C1 segment of cervical spinal cord (tissue), 14 donors: ENCODE measurements at places on chromosomes 7 and 10.

GRCh38 chr10:71093531-71093930, 118.8 kb upstream of the UNC5B start:
- DNase-seq: no peak

DNA sequence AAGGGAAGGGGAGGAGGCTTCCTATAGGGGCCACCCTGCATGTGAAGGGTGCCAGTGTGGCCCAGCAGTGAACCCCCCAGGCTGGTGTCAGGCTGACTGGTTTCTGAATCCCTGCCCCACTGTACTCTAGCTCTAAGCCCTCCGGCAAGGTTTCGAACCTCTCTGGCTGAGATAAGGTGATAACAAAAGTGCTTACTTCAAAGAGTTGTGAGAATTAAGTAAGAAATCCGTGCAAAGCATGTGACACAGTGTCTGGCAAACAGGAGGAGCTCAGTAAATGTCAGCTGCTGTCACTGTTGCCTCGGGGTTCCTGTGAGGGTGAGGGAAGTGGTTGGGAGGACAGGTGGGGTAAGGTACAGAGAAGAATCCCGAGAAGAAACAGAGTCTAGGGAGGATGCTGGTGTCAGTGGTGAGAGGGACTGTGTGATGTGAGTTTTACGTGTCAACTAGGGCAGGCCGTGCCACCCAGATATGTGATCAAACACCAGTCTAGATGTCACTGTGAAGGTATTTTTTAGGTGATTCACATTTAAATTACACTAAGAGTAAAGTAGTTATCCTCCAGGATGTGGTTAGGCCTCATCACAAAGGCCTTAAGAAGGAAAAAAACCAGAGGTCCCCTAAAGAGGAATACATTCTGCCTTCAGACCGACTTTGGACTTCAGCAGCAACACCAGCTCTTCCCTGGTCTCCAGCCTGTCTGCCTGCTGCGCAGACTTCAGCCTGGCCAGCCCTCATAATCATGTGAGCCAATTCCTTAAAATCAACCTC, 64.4 kb downstream of the BPGM start:
- no peak for DNase-seq

DNA sequence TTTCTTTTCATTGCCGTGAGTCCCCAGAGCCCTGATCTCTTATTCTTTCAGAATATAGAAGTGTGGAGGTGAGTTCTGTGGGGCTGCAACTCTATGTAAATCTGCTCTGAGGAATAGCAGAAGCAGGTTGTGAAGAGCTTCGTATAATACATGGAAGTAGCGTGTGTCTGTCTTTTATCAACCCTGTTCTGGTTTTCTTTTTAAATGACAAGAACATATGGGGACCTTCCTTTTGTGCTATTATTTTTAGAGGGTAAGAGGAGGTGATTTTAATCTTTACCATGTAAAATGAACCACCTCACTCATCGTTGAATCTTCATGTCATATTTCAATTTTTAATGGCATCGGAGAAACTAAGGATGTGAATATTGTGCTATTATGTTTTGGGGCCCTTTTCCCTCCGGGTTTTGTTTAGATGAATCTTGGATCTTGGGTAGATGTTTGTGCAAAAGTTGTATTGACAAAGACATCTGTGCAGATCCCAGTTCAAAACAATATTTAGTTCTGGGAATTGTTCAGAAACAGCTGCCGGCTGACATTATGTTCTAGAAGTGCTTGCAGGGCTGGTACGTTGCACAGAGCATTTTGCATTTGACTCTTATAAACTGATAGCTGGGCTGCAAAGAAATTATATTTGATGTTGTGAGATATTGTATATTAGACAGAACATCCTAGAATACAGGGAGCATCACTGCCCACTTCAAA, 46.7 kb downstream of the PLXDC2 start:
- no peak for DNase-seq

DNA sequence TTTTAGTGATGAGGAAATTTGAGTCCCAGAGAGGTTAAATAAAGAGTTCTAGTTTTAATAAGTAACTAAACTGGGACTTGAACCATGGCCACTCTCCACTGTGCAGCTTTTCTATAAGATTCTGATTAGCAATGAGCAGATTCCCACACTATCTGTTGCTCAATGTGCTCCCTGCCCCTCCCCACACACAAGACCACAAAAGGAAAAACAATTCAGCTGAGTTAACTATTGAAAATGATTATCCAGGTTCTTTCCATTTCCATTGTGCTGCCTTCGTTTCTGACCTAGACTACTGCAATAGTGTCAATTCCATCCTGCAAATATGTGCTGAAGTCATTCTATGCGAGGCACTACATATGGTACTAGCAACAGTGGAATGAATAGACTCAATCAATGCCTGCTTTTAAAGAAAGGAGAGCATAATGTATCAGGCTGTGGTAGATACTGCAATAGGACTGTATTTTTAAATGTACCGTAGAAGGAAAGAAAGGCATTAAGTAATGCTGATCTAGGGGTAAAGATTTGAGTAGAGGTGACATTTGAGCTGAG, 97.0 kb downstream of the SEMA3C start:
- no peak for DNase-seq

DNA sequence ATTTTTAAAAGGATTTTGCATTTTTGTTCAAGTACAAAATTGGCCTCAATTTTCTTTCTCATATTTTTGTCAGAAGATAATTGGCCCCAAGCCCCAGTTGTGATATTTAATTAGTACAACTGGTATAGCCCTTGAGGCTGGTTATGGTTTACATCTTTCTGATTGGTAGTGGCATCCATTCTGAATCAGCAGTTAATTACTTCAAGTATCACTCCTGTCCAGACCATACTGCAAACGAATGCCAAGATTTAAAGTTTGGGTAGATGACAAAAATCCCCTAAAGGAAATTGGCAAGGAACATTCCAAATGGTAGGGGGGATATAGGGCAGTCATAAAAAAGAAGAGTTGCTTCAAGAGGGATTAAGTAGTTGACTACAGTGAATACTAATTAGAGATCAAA, 23.1 kb downstream of the MYPN start:
- DNase-seq: no peak

DNA sequence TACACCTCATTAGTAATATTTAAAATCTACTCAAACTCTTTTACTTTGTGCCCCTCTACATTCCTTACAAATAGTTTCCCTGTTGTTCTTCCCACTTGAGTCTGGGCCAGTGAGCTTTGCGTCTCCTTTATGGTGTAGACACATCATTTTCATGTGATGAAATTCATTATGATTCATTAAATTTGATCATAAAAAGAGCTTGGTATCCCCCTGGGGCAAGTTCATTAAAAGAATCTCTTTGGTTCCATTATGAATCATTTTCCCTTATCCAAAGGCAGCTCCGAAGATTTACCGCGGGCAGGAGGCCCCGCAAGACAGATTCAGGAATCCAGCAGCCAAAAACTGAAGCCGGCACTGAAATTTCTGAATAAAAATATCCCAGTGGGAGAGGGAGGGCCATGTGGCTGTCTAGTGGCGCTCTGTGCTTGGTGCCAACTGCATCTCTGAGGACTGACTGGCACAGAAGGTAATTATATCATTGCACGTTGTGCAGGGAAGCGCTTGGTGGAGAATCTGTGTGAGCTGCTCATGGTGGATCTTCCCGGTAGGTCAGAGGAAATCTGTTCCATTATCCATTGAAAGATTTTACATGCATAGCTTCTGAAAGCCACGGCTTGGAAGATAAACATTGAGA, 151.4 kb upstream of the PITRM1 start:
- no peak for DNase-seq

DNA sequence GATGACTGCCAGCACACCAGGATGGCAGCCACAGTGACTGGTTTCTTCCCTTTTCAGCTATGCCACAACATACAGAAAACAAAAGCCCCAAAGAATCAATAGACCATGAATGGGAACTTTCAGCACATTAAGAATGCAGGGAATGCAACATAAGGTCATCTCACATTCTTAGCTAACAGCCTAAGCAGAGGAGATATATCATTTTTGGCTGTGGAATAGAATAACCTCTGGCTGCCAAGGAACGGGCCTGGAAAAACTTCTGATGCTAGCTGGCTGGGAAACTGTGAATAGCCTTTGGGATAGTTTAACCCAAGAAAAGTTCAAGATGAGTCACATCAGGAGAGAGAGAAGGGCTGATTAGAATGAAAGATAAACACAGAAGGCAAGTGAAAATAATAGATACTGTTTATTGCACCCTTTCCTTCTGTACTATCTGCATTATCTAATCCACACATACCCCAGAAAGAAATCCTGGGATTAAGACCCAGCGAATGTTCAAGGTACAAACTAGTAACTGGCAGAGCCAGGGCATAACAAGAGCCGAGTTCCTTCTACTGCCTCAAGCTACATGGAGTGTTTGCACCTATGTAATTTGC, 169.2 kb downstream of the SEMA3A start:
- no peak for DNase-seq

- DNase-seq: no peak
Observed at GRCh38 chr10:60399328-60399727, 9.7 kb upstream of the ANK3 start.

DNA sequence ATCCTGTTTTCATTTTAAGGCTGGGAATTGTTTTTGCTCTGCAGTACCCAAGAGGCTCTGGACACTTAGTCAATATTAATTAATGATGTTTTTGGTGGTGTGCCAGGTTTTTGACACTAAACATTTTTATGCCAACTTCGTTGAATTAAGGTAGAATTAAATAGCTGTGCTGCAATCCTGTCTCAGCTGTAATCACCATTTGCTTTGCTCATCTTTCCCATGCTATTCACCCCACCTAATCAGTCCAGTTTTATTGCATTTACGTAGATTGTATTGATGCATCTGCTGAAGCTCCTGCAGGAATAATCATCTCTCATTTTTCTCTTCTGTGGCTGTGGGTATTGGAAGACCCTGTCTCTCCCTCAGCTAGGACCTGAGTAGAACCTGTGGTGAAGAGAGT, 52.6 kb upstream of the TRUB1 start:
- DNase-seq: no peak

- no peak for DNase-seq
Observed at GRCh38 chr10:132507956-132508490, 29.6 kb upstream of the INPP5A start.

DNA sequence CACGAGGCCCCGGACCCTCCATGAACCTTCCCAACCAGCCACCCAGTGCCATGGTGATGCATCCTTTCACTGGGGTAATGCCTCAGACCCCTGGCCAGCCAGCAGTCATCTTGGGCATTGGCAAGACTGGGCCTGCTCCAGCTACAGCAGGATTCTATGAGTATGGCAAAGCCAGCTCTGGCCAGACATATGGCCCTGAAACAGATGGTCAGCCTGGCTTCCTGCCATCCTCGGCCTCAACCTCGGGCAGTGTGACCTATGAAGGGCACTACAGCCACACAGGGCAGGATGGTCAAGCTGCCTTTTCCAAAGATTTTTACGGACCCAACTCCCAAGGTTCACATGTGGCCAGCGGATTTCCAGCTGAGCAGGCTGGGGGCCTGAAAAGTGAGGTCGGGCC, 90.6 kb upstream of the PDCD4 start:
- no peak for DNase-seq

GRCh38 chr7:39709768-39710311, 86.5 kb downstream of the RALA start:
- no peak for DNase-seq

DNA sequence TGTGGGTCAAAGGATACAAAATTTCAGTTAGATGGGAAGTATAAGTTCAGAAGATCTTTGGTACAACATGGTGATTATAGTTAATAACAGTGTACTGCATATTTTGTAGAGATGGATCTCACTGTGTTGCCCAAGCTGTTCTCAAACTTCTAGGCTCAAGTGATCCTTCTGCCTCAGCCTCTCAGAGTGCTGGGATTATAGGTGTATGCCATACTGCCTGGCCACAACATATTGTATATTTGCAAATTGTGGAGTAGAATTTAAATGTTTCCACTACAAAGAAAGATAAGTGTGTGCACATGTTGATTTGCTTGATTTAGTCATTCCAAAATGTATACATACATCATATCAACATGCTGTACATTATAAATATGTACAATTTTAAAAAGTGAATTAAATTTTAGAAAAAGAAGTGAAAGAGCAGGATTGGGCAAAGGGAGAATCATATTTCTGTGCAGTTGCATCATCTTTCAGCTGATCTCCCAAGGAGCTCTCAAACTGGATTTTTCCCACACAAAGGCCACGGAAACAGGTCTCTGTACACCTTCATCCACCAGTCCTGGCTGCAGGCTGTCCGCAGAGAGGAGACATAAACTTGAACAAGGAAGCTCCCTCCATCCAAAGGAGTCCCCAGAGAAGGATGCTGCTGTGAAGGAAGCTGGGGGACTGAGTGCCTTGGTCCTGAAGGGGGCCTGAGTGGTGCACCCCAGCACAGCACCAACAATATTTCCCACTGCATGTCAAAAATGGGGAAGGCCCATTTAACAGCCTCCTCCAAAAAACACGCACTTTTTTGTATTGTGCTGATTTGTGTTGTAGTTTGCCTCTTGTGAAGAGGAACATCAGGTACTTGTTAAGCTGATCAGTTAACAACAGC, 217.1 kb upstream of the GHITM start:
- no peak for DNase-seq

DNA sequence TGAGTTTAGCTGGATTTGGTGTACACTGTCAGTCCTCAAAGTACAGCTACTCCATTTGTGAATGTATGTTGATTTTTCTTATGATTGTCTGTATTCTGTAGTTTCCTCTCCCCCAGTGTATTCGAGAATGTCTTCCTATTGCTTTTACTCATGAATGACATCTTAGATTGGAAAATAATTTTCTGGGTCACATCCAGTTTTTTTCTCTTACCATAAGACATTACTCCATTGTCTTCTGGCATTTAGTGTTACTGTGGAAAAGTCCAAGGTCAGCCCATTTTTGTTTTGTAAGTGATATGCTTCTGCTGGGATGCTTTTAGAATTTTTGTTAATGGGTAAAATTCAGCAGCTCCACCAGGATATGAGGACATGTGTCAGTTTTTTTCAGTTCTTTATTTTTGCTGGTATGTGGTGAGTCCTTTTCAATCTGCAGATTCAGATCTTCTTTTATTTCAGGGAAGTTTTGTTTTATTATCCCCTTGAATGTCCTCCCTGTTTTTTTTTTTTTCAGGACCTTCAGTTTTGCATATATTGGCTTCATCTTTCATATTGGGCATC, 33.6 kb downstream of the WAC start:
- DNase-seq: no peak

DNA sequence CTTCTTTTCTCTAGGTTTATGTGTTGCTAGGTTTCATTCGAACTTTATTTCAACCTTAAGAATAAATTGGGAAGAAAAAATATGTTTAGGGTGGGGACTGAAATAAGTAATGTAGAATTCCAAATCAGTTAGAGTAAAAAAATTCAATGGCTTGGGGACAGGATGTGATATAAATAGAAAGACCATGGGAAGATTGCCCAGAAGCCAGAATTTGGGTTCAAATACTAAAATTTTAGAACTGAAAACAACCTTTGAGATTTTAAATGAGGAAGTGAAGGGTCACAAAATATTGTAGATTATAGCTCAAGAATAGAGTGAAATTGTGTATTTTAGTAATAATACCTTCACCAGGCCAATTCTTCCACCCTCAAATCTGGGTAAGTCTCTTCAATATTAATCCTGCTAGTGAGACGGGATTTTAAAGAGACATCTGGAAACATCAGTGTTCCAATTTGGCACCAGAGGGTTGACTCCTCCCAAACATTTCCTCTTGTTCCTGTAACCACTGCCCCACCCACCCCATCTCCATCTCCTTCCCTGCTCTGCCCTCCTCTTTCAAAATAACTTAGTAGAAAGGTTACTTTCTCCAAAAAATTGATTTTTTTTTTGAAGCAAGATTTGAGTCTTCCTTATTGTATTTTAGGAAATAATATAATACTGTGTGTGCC, 51.3 kb upstream of the FAM3C start:
- no peak for DNase-seq
